Mammary epithelial cell (primary cell): ENCODE measurements at places on chromosomes 4 and X. TPM values are rescaled to one million over a fixed set of nuclear protein-coding genes. Genes with fewer than 3 reads are reported as not detected.

- no peak for DNase-seq
Measured at GRCh38 chrX:72128881-72129280, 2.8 kb downstream of the RTL5 start.

- DNase-seq: no peak
Measured at GRCh38 chr4:89269121-89269666, 38.4 kb downstream of the GPRIN3 start.

PABPC4L gene
- total RNA-seq: 1.8 TPM

SLC34A2 gene
- total RNA-seq: 1.5 TPM

- no peak for DNase-seq
Measured at GRCh38 chrX:30870572-30870971, 18.5 kb downstream of the TAB3 start.

- DNase-seq: no peak
Measured at GRCh38 chrX:139297638-139298037, 232.9 kb upstream of the F9 start.

PCDH18 gene
- total RNA-seq: 0.12 TPM in 1 of 2 replicates, not detected in the other

IGBP1 gene
- total RNA-seq: 67.3 TPM

DNA sequence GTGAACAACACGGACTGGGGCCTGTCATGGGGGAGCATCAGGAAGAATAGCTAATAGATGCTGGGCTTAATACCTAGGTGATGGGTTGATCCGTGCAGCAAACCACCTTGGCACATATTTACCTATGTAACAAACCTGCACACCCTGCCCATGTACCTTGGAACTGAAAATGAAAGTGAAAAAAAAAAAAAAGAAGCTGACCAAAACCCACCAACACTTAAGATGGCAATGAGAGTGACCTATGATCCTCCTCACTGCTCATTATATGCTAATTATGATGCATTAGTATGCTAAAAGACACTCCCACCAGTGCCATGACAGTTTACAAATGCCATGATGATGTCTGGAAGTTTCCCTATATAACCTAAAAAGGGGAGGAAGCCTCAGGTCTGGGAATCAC is 503.2 kb upstream of the CTSO start:
- no peak for DNase-seq

TLR6 gene
- total RNA-seq: 6.7 TPM

GABRB1 gene
- total RNA-seq: not detected in 2 replicates

- peak; percentile 64 for DNase-seq
Measured at GRCh38 chr4:68465058-68465457, 17.8 kb downstream of the TMPRSS11E start.

PKD2 gene
- 28.8 and 38.1 TPM in 2 replicates for total RNA-seq

DNA sequence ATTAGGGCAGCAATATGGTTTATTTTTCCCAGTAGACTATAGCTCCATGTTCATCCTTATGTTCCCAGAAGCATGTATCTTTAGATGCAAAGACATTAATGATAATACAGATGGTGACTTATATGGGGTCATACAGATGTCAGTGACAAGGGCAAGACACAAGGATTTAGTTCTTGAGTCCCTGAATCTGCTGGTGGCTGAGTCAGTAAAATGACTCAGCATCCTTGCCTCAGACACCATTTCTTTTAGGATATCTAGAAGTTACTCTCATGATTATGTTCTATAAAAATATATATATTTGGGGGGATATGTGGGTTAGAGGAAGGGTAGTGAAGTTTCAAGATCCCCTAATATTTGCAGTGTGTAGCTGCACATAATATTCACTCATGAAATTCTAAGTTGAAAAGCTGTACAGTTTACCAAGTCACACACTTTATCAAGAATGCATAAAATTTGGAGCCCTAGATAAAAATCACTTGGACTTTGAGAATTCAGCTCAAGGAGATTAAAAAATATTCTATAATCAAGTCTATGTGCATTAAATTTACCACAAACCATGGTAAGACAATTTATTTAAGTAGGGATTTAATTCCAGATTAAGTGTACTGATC is 101.9 kb downstream of the LNX1 start:
- peak; percentile 63 for DNase-seq

RAB41 gene
- not detected for total RNA-seq

GRCh38 chrX:24085101-24085500 is 30.3 kb downstream of the EIF2S3 start:
- no peak for DNase-seq

AWAT2 gene
- total RNA-seq: not detected in 2 replicates

DNA sequence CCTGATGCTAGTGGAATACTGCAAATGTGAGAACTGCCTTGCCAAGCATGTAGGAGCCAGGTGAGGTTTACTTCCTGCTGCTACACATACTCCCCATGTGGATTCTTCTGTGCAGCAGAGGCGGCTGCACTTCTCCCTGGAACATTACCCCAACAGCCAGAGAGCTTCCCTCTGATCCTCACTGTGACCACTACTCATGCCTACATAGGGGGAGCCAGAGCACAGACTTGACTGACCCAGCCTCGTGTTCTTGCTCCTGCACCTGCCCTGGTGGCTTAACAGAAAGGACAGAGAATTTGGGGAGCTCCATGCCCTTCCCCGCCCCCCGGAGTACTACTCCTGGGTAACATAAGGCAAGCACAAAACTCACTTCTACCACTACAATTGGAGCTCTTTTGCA is 38.4 kb downstream of the UGT2A2 start:
- DNase-seq: no peak

GRCh38 chr4:110615353-110616237 is 7.3 kb downstream of the PITX2 start:
- DNase-seq: no peak

GRCh38 chrX:132843363-132843762 is 115.1 kb downstream of the HS6ST2 start:
- no peak for DNase-seq

SYN1 gene
- total RNA-seq: under 0.01 TPM
